ENCODE measurements at places on chromosomes 13 and 19.
A peak's percentile ranks its signal among the peaks of the same experiment; 100 is the strongest.

GRCh38 chr19:18194554-18195238 lies 1.7 kb downstream of the MPV17L2 start:
- no peak for DNase-seq

GRCh38 chr19:49361438-49362047 lies 673 bp downstream of the TEAD2 start:
- DNase-seq = no peak

DNA sequence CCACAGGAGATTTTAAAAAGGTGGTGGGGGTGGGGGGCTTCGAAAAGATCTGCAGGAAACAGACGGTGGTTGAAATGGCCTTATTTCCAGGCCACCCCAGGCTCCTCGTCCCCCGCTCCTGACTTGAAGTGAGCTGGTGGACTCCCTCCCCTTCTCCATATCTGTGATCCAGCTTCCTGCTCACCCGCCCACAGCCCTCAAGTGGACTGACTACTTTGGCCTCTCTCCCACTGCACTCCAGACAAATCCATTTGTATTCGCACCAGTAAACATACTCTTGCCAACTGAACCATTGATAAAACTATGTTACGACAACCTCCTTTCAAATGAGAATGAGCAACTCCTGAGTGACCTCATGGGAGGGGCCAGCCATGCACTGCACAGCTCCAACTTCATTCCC lies 259.5 kb downstream of the COL4A1 start:
- peak; percentile 90 for DNase-seq

DNA sequence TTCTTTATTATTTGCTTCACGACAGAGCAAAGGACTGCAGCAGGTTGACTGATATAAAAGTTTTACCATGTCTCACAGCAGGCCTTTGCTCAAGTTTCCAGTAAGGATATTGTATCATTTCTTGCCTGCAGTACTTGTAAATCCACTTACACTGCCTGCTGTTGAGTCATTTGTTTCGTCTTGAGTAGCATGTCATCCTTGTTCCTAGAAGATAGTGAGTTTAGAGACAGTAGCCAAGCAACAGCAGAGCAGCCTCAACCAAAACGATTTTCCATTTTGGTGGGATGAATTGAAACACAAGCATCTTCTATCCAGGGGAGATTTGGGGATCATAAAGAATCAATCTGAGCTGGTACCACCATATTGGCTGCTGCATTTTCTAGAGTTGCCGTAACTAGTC lies 24.0 kb upstream of the ALOX5AP start:
- no peak for DNase-seq

DNA sequence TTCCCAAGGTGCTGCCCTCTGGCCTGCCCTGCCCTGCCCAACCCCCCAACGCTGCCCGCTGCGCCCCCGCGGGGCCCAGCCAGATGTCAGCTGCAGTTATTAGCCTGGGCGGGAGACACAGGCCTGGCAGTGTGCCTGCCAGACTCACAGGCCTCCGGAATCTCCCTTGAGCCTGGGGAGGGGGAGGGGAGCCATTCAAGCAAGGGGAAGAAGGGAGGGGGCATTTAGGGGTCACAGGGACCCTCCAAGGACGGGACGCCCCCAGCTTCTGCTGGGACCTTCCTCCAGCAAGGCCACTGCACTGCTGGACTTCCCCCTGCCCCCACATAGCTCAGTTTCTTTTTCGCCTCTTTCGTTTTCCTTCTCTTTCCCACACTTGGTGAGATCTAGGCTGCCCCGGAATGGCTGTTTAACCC lies 2.6 kb upstream of the JUNB start:
- no peak for DNase-seq

GRCh38 chr13:47220453-47221140 lies 323.7 kb upstream of the HTR2A start:
- DNase-seq = no peak
